Activated CD4-positive, alpha-beta T cell treated with anti-CD3 and anti-CD28 coated beads, Interleukin-2, amount 50 U/mL, for 4 hours (primary cell): ENCODE measurements at places on chromosomes 11 and 22.
A peak's percentile ranks its signal among the peaks of the same experiment; 100 is the strongest.

DNA sequence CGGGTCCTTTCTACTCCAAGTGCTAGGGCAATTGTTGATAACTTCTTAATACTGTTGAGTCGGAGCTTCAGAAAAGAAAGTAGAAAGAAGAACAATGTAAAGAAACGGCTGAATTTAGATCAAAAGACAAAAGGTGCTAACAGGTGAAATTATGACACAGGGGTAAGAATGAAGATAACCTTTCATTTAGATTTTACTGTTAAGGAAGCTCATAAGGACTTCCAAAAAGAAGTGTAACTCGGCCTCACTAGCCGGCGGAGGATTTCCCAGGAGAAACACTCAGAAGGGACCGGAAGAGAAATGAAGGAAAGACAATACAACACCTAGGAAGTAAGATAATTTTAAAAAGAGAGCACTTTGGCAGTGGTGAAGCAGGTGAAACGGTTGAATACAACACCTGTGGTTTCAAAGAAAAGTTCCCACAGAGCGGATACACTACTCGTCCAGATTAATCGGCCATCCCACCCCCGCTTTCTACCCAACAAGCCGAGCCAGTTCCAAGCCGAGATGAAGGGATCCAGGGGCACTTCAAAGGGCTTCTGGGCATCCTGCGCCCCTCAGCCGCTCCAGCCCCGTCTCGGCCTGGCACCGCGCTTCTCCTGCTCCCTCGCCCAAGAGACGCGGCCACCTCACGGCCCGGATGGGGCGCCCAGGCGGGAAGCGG is 737 bp downstream of the PPP2R1B start:
- no peak for DNase-seq

DNA sequence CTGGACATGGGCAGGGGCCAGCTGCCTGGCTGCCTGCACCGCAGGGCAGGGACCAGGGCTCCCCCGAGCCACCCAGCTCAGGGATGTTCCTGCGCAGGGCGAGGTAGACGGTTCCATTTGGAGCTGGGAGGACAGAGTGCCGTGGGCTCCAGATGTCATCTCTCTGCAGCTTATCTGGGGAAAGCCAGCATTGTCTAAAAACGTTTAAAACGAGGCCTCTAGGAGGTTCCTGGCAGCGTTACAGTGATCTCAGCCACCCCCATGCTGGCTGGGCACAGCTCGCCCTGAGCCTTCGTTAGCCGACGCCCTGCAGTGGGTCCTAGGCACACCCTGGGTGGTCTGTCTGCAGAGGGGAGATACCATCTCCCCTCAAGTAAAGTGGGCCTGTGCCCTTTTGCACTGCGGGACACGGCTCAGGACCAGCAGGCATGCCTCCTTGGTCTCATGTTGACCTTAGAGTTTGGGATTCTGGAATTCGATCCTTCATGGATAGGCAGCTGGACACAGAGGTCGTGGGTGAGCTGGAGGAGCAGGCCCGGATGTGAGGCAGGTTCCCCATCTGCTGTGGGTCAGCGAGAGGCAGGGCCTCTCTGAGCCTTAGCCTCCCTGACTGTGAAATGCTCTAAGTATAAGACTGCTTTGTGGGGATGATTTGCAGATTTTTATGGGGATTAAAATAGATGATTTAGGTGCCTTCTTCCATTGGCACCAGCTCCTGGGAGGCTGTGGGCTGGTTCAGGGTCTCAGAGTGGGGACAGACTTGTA is 14.1 kb downstream of the SYNGR1 start:
- DNase-seq, result no peak

DNA sequence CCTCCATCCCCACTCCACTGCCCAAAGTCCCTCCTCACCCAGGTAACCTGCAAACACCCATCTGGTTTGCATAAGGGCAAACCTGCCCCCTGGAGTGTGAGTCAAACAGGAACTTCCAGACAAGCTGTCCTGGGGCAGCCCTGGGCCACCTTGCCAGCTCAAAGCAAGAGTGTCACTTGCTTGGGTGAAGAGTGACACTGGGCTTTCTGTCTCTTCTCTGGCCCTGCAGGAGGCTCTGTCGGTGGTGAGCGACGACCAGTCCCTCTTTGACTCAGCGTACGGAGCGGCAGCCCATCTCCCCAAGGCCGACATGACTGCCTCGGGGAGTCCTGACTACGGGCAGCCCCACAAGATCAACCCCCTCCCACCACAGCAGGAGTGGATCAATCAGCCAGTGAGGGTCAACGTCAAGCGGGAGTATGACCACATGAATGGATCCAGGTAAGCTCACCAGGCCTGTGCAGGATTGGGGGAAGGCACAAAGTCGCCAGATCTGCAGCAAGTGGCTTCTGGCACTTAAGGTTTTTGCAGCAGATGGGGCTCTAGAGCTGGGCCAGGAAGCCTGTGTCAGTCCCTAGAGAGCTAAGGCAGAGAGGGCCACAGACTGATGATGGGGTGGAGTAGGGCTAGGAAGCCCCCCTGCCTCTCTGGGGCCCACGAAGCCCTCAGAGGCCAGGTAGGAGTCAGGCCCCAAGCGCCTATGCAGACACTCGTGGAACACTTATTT is 64.2 kb downstream of the FLI1 start:
- DNase-seq, result no peak

GRCh38 chr11:74449369-74449931 is 17.9 kb downstream of the KCNE3 start:
- DNase-seq, result peak; percentile 12

- DNase-seq, result no peak
Measured at GRCh38 chr11:57410287-57410686, 16.6 kb downstream of the SLC43A3 start.

DNA sequence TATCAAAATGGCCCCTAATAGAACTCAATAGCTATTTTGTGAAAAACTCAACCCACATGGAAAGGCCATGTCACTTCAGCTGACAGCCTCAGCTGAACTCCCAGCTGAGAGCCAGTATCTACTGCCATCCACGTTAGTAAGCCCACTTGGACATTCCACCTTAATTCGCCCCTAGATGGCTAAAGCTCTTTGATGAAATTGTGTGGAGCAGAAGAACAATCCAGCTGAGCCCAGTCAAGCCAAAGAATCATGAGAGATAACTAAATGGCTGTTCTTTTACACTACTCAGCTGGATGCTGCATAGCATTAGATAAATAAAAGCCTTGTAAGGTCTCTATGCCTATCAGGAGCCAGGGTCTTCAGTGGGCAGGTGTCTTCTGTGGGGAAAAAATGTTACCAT is 396.8 kb downstream of the AASDHPPT start:
- DNase-seq, result no peak

- no peak for DNase-seq
Measured at GRCh38 chr11:66784575-66784974, 55.6 kb upstream of the SPTBN2 start.

DNA sequence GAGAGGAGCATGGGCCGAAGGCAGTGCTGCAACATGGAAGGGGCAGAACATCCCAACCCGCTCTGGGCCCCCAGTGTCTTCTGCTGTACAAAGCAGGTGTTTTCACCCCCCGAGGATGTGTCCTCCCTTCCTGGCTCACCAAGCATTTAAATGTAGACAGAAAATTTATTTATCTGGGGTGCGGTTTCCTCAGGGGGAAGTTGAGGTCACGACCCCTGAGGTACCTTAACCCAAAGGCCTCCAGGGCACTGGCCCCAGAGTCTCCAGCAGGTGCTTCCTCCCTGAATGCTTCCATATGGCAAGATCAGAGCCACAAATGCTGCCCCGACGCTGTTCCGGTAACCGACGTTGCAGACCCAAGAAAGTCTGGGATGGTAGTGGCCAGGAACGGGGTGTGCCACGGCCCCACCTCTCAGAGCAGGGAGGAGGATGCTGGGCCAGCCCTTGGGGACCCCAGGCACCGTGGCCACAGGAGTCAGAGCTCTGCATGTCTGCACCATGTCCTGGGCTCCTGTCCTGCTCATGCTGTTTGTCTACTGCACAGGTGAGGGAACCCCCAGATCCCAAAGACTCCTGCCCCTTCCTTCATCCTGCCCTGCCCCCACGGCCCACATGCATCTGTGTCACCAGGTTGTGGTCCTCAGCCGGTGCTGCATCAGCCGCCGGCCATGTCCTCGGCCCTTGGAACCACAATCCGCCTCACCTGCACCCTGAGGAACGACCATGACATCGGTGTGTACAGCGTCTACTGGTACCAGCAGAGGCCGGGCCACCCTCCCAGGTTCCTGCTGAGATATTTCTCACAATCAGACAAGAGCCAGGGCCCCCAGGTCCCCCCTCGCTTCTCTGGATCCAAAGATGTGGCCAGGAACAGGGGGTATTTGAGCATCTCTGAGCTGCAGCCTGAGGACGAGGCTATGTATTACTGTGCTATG is at the start of gene VPREB1:
TSS of gene VPREB1 (plus strand) at position 471 of the 935 bp plus-strand sequence. CDS start at position 499, 28 bp downstream.
- no peak for DNase-seq

DNA sequence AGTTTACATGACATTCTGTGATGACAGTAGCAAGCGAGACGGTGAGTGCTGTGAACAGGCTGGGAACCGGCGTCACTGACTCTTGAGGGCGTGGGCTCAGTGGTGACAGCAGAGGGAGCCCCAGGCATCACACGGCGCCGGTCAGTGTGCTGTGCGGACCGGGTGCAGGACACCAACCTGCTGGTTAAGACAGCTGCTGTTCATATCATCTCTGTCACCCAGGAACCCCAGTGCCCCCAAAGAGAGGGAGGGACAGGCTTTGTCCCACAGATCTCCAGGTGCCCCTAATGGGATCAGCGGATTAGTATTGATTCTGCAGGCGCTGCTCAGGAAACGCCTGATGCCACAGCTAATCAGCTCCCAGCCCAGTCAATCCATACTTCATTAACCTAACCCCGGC is 18.4 kb downstream of the B3GAT1 start:
- DNase-seq, result no peak

- no peak for DNase-seq
Measured at GRCh38 chr11:73312851-73313327, 4.8 kb downstream of the ARHGEF17 start.

GRCh38 chr11:17695454-17696441 is 23.6 kb upstream of the MYOD1 start:
- no peak for DNase-seq

DNA sequence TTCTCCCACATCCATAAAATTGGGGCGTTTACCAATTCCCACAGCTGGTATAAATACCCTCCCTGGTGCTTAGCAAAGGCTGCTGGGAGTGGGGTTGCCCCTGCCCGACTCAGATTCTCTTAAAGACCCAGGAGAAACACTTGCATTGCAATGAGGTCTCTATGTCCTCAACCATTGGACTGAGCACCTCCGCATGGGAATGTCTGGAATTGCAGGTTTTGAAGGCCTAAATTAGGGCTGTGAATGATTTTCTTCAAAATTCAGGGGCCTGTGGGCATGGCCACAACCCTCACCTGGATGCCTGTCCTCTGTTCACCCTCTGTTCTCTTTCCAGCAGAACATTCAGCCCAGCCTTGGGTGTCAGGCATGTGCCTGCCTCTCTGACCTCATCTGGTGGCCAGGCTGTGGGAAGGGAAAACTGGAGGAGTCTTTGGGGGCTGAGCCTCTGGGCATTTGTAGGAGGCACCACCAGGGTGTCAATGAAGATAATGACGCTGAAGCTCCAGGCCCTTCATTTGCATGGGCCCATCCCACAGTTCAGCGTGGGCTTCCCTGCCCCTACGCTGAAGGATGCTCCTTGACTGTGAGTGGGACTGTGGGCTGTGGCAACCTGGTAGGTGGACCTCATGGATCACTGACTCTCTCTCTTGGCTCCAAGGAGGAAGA is 52.7 kb upstream of the MYEOV start:
- no peak for DNase-seq

DNA sequence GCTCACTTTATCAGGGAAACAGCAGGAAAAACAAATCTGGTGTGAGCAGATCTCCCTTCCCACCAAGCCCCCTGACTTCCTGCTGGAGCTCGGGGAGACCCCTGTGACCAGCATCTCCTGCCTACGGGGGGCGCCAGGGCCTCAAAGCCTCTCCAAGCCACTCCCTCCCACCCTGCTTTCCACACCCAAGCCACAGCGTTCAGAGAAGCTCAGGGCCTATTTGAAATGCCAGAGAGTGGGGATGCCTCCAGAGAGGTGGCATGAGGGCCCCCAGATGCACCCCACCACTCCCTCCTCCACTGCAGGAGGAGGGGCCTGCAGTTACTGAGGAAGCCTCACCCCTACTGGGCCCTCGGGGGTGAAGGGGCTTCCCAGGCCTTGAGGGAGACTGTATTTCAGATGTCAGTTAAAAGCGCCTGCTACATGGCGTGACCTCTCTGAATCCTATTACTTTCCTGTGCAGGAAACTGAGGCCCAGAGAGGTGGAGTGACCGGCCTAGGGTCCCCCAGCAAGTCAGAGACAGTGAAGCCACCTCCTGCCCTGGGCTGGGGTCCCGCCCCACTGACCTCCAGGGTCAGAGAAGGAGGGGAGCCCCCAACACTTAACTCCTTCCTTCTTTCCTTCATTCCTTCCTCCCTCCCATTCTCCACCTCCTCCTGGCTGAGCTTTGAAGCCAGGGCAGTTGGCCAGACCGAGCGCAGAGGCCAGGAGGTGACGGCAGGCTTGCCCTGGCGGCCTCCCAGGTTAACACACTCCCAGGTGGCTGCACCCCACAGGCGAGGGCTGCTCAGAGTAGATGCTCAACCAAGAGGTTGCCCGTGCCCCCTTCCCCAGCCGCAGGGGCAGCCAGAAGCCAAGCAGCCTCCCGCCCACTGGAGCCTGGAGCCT is 6.0 kb upstream of the CDKN1C start:
- no peak for DNase-seq
